ENCODE measurements at places on chromosomes 5 and 9.

- DNase-seq: no peak
Measured at GRCh38 chr5:36407396-36407795, 105.7 kb upstream of the RANBP3L start.

DNA sequence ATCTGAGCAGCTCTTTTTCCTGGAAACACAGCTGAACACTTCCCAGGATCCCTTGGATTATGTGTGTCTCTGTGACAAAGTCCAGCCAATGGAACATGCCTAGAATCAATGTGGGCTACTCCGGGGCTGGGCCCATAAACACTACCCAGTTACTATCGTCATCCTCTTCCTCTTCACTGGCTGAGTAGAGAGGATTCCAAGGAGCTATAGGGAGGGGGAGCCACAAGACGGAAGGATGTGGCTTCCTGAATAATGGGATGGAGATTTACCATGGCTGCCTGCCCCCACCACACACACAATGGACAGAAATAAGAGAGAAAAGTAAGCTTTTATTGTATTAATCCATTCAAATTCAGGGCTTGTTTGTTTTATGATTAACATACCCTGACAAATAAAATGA is 22.1 kb upstream of the TAS2R1 start:
- DNase-seq: no peak

GRCh38 chr9:87381050-87381711 is 116.5 kb upstream of the DAPK1 start:
- DNase-seq: no peak

DNA sequence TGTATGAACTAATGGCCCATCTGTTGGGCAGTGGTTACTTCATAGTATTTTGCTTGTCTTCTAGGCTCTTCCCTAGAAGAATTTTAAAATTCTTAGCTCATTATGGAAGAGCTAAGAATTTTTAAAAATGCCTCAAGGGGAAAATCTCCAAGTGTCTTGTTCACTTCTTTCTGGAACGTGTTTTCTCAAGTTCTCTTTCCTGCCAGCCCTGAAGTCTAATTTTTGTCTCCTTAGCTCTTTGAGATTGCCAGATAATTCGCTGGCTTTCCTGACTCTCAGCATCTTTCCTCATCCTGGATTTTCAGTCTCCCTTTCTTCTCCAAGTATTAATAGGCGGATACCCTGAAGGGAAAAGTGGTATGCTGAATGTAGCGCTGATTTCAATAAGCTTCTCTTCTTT is 395.4 kb downstream of the ARRDC3 start:
- DNase-seq: no peak

DNA sequence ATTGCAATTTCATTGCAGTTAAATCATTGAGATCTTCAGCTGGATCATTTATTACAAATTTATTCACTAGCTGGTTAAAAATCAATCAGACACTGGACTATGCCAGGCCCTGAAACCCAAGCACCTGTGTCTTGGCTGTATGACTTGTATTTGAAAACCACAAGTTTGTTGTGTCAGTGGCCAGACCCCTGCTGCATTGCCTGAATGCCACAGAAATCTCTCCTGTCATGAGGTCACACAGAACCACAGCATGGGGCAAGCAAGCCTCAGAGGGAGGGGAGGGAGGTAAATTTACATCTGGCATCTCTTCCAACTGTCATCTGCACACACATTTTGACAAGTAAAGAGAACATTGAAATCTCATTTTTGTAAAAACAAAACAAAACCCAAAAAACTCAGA is 90.0 kb downstream of the ARRDC3 start:
- DNase-seq: no peak

- DNase-seq: no peak
Measured at GRCh38 chr5:81212211-81212751, 20.8 kb upstream of the CKMT2 start.

DNA sequence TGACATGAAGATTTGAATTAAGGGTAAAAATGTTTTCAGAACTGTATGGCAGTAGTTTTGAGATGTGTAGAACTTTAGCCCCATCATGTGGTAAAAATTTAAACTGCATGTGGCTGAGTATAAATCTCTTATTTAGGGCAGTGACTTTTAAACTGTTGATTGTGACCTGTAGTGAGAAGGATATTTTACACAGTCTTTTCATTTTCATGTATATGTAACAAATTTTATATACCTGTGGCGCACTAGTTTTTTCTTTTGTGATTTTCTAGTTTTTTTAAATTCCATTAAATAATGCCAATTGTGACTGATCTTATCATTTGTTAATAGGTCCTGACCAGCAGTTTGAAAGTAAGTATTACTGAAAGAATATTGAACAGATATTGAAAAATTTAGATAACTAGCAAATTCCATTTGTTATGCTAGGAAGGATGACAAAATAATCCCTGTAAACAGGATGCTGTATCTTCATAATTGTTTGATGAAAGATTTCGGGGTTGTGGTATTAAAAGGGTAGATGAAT is 47.2 kb downstream of the GPBP1 start:
- DNase-seq: peak; percentile 18

DNA sequence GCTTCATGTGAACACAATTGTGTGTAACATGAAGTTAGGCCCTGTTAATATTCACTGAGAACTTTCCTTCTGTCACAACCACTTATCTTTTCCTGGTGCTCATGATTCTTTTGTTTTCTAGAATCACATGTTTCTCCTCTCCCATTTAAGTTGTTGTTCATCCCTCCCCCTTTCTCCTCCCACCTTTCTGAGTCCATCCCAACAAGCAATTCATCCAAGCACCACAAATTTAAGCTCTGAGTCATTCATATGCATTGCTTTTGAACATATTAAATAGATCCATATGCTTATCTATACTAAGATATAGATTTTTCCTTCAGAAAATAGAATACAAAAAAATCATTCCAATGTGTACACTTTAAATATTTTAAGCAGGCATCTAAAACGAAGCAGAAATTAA is 75.2 kb upstream of the NFIB start:
- no peak for DNase-seq

- no peak for DNase-seq
Measured at GRCh38 chr9:135039916-135040645, 47.4 kb upstream of the OLFM1 start.

GRCh38 chr5:2129568-2130272 is 247.0 kb upstream of the IRX4 start:
- no peak for DNase-seq

- no peak for DNase-seq
Measured at GRCh38 chr9:125749951-125750626, 2.9 kb downstream of the PBX3 start.

DNA sequence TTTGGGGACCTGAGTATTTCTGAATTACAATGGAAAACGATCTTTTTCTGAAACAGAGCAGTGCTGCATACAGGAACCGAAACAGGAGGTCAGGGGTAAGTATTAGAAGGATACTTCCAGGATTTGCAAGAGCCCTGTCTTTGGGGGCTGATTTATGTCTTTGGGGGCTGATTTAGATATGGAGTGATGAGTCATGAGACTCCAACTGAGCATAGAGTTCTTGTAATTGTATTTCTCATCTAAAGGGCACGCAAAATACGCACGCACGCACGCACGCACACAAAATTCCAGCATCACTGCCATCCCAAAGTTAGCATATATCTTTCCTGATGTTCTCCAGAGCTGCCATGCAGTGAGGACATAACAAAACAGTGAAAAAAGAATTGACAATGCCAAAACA is 414.8 kb upstream of the CCNH start:
- no peak for DNase-seq

DNA sequence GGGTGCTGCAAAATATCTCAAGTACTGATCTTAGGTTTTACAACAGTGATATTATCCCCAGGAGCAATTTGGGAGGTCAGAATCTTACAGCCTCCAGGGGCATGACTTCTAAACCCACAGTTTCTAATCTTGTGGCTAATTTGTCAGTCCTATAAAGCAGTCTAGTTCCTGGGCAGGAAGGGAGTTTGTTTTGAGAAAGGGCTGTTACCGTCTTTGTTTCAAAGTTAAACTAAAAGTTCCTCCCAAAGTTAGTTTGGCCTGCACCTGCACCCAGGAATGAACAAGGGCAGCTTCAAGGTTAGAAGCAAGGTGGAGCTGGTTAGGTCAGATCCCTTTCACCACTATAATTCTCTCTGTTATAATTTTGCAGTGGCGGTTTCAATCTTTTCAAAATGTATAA is 81.7 kb downstream of the SFXN1 start:
- no peak for DNase-seq

- DNase-seq: no peak
Measured at GRCh38 chr9:137226338-137227053, 806 bp upstream of the RNF224 start.

DNA sequence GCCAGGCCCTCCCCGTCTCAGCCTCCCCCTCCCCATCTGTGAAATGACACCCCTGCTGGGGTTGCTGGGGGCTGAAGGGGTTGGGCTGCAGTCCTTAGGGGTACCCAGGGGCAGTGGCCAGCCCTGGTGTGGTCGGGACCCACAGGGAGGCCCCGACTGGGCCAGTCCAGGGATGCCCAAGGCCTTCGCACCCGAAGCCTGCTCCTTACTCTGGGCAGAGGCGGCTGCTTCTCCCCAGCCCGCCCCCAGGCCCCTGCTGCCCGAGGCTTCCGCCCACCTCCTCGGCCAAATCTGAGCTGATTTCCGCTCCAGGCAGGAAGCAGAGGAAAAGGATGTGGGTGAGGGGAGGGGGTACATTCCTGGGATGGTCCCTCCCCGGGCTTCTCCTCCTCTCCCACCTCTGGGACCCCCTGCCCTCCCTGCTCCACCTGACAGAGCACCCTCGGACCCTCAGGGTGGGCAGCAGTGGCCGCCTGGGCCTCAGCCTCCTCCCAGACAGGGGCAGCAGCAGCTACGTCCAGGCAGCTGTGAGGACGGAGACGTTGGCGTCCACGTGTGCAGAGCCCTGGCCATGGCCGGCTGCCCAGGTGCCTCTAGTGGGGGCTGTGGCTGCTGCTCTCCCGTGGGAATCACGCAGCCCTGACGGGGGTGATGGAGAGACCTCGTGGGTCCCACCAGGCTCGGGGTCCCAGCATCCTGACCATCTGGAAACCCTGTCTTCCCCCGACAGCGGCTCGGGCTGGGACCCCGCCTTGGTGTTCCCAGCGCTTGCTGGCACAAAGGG is 4.2 kb upstream of the NRARP start:
- DNase-seq: no peak

DNA sequence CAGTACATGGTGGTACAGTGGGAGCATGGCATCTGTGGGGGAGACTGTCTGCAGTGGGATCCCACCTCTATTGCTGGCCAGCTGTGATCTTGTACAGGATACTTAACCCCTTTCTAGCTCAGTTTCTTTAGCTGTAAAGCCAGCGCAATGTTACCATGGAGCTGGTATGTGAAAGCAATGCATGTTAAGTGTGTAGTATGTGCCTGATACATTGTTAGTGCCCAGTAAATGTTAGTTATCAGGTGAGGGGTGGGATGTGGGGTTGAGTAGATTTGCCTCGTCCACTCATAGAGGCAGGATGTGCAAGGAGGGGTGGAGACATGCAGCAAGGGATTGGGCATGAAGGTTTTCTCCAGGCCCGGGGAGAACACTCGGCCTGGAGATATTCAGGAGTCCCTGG is 12.3 kb downstream of the ZBED3 start:
- no peak for DNase-seq

- DNase-seq: no peak
Measured at GRCh38 chr5:108436696-108437095, 54.8 kb upstream of the FBXL17 start.

- DNase-seq: peak; percentile 55
Measured at GRCh38 chr5:142866563-142867275, 96.5 kb downstream of the ARHGAP26 start.

GRCh38 chr9:2214707-2215106 is 199.6 kb downstream of the SMARCA2 start:
- DNase-seq: no peak

GRCh38 chr5:154241021-154241420 is 50.5 kb downstream of the GALNT10 start:
- no peak for DNase-seq

DNA sequence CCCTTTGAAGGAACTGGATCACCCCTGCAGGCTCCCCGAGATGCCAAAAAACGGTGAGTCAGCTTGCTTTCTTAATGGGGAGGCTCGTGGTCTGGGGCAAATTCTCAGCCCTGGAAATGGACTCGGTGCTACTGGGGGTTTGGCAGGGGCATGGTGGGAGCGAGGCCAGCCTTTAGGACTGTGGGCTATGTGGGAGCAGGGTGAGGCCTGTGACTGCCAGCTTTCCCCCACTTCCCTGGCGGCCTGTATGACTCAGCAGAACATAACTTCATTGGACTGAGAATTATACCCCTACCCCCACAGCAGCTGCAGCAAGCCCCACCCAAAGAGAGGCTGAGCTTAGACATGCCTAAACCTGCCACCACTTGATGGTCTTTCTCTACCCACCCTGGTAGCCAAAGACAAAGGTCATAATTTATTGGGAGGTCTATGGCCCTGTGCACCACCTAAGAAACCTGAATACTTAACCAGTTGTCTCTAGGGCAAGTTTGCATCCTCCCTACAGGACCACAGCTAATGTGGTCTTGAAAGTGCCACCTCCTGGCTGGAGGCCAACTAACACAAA is 325.3 kb downstream of the TLE1 start:
- no peak for DNase-seq

DNA sequence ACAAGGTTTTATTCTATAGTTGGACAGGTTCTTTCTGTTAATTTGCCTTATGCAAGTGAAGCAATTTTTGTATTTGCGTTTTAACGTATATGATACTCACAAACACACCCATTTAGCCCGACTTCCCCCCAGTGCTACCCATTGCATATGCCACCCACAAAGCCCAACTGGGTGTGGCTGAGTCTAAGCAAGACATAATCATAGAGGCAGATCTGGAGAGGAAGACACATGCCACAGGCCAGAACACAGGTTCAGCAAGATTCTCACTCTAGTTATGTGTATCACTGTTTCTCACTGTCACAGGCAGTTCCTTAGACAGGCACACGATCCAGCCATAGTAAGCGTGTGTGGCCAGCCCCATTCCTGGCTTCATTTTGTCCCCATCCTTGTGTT is 29.0 kb upstream of the PUM3 start:
- peak; percentile 46 for DNase-seq

DNA sequence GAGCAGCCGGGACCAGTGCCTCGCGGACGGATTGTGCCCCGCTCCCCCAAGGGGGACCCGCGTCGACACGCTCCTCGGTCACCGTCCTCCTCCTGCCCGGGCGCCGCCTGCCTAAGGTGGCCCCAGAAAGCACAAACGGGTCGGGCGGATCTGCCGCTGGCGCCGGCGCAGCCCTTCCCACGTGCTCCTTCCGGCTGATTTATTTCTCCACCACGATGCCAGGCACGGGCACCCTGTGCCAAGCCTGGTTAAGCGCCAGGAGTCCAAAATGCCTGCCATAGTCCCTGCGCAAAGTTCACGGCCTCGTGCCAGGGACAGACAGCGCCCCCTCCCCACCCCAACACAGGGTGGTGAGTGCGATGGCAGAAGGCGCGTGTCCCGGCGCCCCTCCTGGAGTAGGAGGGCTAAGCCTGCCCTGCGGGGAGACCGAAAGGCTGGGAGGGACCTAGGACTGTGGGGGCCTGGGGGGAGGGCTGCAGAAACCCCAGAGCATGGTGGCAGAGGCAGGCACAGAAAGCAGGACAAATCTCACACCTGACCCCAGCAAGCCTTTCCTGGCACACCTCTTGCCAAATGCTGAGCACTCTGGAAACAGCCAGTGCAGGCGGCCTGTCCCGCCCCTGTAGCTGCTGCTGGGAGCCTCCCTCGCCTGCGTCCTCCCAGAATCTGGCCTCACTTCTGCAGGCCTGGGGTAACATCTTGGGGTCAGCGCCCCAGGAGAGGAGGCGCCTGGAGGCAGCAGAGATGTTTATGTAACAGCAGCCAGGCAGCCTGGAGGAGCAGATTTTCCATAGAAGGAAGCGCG is 1.1 kb upstream of the NOTCH1 start:
- peak; percentile 76 for DNase-seq

GRCh38 chr9:113973226-113973625 is 97.1 kb downstream of the ZNF618 start:
- no peak for DNase-seq

- DNase-seq: peak; percentile 34
Measured at GRCh38 chr5:87069974-87070608, 197.6 kb upstream of the RASA1 start.
